ENCODE measurements at places on chromosomes 2 and 18.

GRCh38 chr2:647003-647560 lies 30.1 kb downstream of the TMEM18 start:
- DNase-seq: no peak

GRCh38 chr18:62329691-62330454 lies 4.8 kb downstream of the TNFRSF11A start:
- no peak for DNase-seq

GRCh38 chr2:152696476-152696875 lies 20.8 kb downstream of the PRPF40A start:
- DNase-seq: no peak

- no peak for DNase-seq
Observed at GRCh38 chr2:112138159-112139032, at the start of gene FBLN7. FBLN7 (plus strand) TSS chr2:112138385; CDS start chr2:112138656, 271 bp downstream.

GRCh38 chr2:54587171-54588016 lies 131.3 kb downstream of the SPTBN1 start:
- no peak for DNase-seq

- DNase-seq: no peak
Observed at GRCh38 chr18:58135701-58136331, 91.8 kb downstream of the NEDD4L start.

GRCh38 chr2:32291746-32292145 lies 14.0 kb downstream of the YIPF4 start:
- DNase-seq: no peak

- no peak for DNase-seq
Observed at GRCh38 chr2:176149481-176149938, 1.8 kb upstream of the HOXD4 start.

Measured in NCI-H1417 treated with DMSO at 0.1 percent for 48 hours (cell line).